ENCODE measurements at places on chromosomes 3 and 15.

DNA sequence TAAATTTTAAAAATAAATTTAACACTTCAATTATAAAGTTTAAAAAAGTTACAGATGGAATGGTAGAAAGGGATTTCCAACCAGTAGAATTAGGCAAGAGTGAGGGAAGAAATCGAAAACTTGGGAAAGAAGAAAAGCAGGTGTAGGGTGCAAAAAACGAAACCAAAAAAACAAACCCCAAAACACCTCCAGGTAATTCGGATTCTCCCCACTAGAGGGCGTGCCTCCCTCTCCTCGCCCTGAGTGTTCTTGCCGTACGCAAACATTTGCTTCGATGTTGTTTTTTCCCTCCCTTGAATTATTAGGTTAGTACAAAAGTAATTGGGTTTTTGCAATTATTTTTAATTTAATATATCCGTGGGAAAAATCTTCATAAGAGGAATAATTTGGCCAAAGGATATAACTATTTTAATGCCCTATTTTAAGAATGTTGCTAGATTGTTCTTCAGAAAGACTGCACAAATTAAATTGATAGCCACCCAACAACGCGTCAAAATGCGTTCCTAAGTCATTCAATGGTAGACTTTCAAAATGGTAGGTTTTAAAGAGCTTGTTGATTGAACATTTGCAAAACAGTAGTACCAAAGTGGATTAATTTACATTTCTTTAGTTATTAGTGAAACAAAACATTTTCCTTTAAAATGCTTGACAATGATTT is 63.7 kb downstream of the SLC30A4 start:
- DNase-seq: no peak

- DNase-seq: no peak
Measured at GRCh38 chr3:40130721-40131120, 178.8 kb upstream of the EIF1B start.

DNA sequence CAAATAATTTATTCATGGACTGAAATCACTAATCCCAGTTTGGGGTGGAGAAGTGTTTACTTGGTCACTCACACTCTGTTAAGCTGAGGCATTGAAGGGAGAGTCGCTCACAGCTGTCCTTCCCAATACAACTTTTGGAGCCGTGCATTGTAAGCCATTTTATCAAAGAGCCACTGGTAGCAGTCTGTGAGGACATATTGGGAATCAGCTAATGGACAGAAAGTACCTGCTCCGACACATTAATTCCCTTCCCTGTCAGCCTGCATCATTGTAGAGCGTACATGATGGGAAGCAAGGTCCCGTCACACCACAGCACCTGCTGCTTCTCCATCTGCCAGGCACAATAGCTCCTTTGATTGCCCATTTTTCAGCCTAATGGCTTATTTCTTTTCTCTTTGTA is 643.2 kb downstream of the SQOR start:
- no peak for DNase-seq

- no peak for DNase-seq
Measured at GRCh38 chr15:78282324-78282723, 17.1 kb downstream of the SKIC8 start.

GRCh38 chr3:22326305-22326704 is 575.3 kb upstream of the ZNF385D start:
- no peak for DNase-seq

DNA sequence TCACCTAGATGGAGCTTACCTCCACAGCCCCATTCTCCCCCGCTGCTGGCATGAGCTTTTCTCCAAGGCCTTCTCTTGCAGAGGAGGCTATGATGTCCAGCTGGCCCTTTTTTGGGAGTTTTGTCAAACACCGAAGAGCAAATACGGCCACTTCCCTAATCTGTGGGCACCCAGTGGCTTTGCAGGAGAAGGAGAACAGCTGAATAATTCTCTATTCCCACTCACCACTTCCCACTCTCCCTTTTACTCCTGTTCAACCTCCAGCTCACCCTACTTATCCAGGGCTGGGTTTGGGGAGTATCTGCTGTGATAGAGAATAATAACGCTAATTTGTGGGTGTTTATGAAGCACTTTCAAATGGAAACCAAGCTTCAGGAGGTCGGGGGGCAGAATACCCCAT is 93.0 kb downstream of the AAGAB start:
- DNase-seq: no peak

GRCh38 chr15:88002706-88003105 is 253.8 kb downstream of the NTRK3 start:
- no peak for DNase-seq

- DNase-seq: no peak
Measured at GRCh38 chr15:55526559-55527036, 18.6 kb upstream of the DNAAF4 start.
